Nasal cavity respiratory epithelium epithelial cell of viscerocranial mucosa (primary cell): ENCODE measurements at places on chromosomes 7 and 10. TPM values are rescaled to one million over a fixed set of nuclear protein-coding genes. Genes with fewer than 3 reads are reported as not detected.

Gene FAM24B
- total RNA-seq = 4.1 and 6.2 TPM in 2 replicates

Gene TDRD1
- total RNA-seq = not detected in 2 replicates

Gene RHBDD2
- total RNA-seq = 12.0 and 34.7 TPM in 2 replicates

Gene OPALIN
- total RNA-seq = not detected in 2 replicates

Gene SLC26A3
- 0.14 TPM in 1 of 2 replicates, not detected in the other for total RNA-seq

Gene RBP3
- total RNA-seq = not detected in 2 replicates

Gene FXYD4
- not detected in 2 replicates for total RNA-seq

Gene ELMO1
- 0.14 TPM in 1 of 2 replicates, not detected in the other for total RNA-seq

Gene TFPI2
- total RNA-seq = 1.7 and 5.8 TPM in 2 replicates
